ENCODE measurements at places on chromosomes 3 and 15.

DNA sequence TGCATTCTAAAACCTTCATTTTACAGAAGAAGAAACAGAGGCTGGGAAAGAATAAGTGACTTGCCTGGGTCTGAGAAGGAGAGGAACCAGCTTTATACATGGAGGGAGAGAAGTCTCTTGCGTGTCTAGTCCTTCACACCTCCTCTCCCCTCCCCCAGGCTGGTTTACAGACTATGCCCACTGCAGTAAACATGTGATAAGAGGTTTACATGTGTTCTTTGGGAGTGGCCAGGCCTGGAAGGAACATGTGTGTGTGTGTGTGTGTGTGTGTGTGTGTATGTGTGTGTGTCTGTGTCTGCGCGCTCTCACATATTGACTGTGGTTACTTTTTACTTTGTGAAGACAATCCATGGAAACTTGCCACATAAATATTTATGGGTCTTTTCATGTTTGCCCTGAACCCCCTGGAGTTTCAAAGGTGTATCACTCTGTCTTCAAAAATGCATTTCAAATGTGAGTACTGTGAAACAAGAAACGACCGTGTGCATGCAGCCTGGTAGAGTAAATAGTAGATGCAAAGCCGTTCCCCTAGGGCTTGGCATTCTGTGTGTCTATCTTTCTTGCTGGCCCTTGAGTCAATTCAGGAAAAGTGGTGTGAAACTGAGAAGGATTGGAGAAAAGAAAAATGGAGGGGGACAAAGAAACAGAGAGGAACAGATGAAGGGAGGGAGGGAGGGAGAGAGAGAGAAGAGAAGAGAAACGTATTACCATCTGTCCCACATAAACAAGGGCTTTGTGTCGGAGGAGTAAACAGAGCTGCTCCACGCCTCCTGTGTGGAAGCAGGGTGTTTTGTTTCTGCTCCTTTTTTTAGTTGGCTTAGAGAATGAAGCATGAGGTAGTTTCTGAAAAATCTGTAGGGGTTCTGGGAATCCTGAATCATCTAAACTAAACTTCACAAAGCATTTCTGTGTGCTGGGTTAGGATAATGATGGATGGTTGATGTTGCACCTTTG, 51.7 kb downstream of the CLDN11 start:
- no peak for DNase-seq

GRCh38 chr3:195153653-195154052, 117.3 kb downstream of the XXYLT1 start:
- no peak for DNase-seq

DNA sequence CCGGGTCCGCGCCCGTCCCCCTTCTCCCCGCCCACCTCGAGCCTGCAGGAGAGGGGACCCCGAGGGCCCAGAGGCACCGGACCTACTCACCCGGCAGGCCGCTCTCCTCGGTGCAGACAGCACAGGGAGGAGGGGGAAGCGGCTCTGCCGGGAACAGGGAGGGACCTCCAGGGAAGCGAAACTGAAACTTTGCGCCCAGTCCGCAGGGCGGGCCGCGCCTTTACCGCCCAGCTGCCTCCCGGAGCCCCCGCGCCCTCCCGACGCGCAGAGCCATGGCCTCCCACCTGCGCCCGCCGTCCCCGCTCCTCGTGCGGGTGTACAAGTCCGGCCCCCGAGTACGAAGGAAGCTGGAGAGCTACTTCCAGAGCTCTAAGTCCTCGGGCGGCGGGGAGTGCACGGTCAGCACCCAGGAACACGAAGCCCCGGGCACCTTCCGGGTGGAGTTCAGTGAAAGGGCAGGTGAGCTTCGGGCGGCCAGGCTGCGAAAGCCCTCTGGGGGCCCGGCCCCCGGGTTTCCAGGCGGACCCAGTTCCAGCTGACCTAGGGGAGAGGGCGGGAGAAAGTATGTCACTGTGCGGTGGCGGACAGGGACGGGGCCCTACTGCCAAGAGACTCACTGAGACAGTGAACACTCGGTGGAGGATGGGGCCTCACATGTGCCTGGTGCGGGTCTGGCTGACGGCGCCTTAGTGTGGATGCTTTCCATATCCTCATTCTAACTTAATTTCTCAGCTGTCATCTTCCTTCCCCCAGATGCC, at the start of the genes DTX3L and PARP9:
TSS of gene DTX3L (plus strand) at position 184 of the 758 bp plus-strand sequence. CDS start at position 273, 89 bp downstream.
TSS of gene PARP9 (minus strand) at position 146 of the 758 bp plus-strand sequence. CDS start 4,680 bp downstream, outside the sequence.
- DNase-seq, result peak; percentile 75

- DNase-seq, result no peak
Observed at GRCh38 chr3:127475391-127475790, 115.1 kb downstream of the TPRA1 start.

DNA sequence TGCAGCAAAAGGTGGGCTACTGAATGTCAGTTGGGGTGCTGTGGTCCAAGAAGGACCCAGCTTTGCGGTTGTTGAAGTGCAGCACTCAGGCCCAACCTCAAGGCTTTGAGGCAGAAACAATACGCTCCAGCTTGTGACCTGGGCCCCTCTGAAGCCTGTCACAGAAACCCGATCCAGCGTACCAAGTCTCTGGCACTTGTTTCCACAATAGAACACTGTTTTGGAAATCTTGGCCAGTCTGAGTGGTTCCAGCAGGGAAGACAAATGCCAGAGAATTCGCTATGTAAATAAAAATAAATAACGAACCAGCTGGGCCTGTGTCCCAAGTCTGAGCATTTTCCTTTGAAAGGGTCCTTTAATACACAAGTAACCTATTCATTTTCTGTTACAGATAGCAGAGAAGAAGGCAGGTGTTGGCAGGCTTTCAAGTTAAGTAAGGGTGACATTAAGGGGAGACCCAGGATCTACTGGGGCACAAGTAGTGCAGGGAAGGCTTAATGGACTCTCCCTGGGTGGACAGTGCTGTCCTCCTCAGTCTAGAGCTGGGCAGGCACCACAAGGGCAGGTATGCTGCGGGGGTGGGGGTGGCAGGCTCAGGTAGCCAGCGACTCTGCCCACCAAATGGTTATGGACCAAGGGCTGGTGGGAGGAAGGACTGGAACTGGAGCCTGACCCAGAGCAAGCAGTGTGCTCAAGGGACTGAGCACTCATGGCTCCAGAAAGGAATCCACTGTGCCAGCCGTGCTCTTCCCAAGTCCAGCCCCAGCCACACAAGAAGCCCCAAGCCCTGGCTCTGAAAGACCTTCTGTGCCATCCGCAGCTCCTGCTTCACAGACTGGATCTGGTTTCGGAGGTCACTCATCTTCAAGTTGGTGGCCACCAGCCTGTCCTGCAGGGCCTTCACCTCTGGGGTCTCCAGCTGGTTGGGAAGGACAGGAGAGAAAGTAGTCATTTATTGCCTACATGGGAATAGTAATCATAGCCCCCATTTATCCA, 26.3 kb downstream of the CCDC13 start:
- no peak for DNase-seq

- DNase-seq, result no peak
Observed at GRCh38 chr3:123084738-123085237, 18.0 kb downstream of the PDIA5 start.

DNA sequence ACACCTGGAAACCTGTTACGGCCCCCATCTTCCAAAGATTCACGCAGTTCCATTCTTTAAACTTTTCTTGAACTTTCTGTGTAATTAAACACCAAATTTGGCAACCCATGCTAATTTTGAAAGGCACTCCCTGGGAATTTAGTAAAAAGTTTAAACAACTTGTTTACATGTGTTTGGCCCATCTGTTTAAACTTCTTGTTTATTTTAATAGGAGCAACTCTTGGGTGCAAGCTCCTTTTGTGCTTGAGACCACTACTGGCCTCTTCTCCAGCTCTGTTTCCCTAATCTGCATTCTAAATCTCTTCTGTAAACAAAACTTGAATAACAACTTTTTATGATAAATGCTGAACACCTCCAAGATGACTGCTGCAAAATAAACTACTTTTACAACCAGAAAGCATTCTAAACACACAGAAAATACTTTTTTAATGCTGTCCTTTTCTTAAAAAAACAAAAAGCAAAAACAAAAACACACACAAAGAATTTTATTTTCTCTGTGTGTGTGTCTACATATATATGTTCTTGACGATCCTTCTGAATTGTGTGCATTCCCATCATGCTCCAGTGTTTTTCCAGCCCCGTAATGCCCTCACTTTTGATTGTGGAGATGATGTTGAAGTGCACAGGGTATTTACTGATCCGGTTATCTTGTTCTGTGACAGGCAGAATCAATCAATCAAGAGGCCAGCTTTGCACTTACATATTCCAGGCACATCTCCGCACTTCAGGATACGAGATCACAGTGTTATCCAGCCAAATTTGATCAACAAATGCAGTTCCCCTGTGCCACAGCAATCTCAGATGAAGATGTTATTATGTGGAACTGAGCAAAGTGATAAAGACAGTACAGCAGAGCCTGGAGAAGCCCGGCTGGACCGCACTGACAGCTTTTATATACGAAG, 416.9 kb downstream of the FOXP1 start:
- peak; percentile 44 for DNase-seq

DNA sequence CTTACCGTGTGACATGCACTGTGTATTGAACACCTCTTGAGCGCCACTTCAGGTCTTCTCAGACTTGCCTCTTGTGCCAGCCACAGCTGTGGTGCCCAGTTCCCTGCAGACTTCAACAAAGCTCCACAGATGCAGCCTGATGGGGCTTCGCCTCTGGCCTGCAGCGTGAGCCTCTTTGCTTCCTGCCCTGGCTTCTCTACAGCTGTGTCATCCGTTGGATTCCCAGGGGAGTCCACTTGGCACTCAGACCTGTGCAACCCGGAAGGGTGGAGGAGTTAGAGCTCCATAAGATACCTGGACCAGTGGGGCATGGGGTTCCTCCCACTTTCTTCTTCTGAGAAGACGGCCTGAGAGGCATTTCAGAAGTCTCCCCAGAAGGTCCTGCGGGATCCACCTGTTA, 57.7 kb upstream of the BNIP2 start:
- DNase-seq, result no peak

- no peak for DNase-seq
Observed at GRCh38 chr3:79002465-79003372, 765.1 kb downstream of the ROBO1 start.

- no peak for DNase-seq
Observed at GRCh38 chr3:148066802-148067201, 630.9 kb upstream of the AGTR1 start.

- no peak for DNase-seq
Observed at GRCh38 chr3:186298876-186299275, 63.2 kb downstream of the DGKG start.

DNA sequence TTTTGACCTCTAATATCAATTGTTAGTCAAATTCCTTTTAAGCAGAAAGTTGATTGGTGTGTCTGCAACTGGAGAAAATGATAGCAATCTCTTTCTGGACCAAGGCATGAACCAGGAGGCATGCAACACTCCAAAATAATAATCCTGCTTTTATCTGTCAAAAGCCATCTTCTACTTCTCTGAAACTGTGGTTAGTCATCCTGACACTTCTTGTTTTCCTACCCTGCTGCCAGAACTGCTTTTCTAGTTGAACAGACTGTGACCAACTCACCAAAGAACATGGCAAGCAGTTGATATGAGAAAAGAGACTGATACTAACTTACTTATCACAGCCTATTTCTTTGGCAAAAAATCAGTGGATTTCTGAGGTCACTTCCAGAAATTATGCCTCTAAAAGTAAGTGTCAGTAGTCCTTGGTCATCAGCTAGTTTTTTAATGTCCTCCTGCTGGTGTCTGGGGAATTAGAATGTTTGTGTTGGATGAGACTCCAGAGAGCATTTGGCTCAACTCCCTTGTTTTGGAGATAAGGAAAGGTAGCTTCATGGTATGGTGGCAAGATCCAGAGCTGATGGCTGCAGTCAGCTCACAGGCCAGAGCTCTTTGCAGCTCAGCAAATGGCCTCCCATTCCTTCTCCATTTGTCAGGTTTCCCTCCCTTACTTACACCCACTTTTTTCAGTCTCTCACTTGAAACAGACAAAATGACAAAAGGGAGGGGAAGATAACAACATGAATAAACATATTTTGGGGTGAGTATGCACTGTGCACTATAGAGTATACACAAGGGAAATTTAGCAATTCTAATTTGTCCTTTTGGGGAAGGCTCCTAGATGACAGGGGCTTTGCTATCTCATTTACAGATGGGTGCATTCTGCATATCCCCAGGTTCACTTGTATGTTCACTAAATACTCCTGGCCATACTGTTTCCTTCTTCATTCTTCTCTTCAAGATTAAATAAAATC, 7.0 kb downstream of the CRYGS start:
- DNase-seq, result no peak

DNA sequence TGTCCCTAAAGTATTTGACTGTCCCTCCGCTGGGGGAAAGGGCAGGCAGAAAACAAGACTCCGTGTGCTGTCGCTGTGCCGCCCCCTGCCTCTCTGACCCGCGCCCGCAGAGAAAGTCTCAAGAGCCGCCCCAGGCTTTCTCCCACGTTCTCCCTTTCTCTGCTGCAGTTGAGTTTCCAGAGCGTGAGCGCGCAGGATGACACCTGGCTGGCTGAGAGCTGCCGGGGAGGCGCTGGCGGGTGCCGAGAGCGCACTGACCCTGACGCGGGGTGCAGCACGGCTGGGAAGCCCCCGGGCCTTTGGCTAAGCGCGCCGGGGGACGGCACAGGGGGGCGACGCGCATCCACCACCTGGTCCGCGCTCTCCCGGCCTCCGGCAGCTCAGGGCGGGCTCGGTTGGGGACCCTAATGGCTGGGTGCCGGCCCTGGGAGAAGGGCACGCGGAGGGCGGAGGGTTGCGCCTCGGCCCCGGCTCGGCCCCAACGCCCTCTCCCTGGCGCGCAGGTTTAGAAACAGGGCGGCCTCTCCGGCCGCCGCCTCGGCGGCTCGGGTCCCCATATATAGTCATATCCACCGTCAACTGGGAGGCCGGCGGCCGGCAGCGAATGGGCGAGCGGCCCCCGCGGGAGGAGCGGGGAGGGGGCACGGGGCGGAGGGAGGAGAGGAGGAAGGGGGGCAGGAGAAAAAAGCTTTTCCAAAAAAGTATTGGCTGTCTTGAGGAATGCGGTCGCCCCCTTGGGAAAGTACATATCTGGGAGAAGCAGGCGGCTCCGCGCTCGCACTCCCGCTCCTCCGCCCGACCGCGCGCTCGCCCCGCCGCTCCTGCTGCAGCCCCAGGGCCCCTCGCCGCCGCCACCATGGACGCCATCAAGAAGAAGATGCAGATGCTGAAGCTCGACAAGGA, at the start of gene TPM1:
TSS of gene TPM1 (plus strand) at position 774 of the 903 bp plus-strand sequence. CDS start at position 857, 83 bp downstream.
- no peak for DNase-seq

DNA sequence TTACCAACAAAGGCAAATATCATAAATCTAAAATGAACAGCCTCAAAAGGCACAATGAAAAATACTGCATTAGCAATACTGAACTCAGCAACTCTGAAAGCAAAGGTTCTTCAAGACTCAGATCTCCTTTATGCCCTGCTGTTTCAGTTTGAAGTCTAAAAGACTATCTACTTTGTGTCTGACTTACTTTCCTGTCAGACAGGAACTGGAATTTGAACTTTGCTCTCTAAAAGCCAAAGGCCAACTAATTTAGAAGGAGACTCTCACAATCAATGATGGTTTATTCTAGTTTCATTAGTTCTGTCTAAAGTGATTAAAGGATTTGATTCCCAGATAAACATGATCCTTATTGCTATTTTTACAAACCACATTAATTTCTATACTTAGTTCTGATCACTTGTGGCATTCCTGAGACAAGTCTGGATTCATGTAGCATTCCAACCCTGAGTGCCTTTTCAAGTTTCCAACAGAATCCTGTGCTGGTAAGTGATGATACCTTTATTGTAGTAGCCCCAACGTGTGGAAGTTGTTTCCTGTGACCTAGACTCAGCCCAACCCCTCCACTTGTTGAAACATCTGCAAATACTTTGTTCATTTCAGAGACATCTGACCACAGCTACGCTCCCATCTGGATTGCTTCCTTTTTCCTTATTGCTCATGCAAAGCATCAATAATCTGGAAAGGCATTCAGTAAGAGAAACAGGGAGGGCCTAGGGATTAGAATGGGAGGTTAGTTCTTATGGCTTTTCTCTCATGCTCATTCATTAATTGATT, 14.9 kb upstream of the LEKR1 start:
- DNase-seq, result no peak

Data from hematopoietic multipotent progenitor cell treated with erythropoietin and hydrocortisone succinate and interleukin-3 and kit ligand, for 17 days (in vitro differentiated cells).